Activated CD4-positive, alpha-beta T cell treated with anti-CD3 and anti-CD28 coated beads, Interleukin-2, amount 10 ng/mL, durations not matched to agents 7 days and 5 days (primary cell): ENCODE measurements at places on chromosomes 1 and 21. TPM values are rescaled to one million over a fixed set of nuclear protein-coding genes. Genes with fewer than 3 reads are reported as not detected.

DNA sequence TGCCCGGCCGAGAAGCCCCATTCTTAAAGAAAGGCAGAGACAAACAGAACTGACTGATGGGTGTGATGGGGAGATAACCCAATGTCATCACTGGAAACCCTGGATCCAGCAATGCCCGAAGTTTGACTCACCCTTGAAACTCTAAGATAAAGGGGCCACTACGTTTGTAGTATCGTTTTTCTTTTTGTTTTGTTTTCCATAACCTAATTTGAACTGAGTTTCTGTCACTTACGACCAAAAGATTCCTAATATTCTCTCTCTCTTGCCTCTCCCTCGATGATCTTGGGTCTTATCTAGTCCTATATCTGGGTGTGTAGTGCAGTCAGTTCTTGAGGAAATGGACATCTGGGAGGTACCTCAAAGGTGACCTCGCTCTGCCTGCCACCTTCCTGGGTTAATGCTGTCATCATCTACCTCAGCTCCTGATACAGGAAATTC lies 57.8 kb upstream of the ID3 start:
- no peak overlapping the region for H3K4me3 ChIP-seq
- DNase-seq = no peak
- peaks cover 93% of the 10 kb centered on the region for H3K4me1 ChIP-seq
- H3K36me3 ChIP-seq = peaks cover 12% of the 10 kb centered on the region

DNA sequence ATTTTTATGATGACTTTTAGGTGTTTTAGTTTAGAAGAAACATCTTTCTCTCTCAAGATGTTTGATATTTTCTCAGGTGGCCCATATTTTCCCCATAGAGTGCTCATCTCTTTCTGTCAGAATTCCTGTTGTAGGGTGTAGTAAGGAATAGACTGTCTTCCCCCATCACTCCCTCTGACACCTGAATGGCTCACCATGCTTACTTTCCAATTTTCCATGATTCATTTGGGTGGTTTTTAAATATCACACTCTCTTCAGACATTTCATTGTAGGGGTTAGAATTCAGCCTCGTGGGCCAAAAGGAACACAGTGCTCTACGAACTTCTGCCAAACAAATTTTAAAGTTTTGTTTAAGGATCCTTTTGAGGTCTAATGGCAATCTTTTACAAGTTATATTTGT lies 24.0 kb downstream of the GIPC2 start:
- H3K4me1 ChIP-seq = no peaks in the 10 kb centered on the region
- H3K36me3 ChIP-seq = no peaks in the 10 kb centered on the region
- peaks cover 16% of the 10 kb centered on the region for H3K27me3 ChIP-seq
- H3K27ac ChIP-seq = no peak overlapping the region
- H3K4me3 ChIP-seq = no peak overlapping the region

DNA sequence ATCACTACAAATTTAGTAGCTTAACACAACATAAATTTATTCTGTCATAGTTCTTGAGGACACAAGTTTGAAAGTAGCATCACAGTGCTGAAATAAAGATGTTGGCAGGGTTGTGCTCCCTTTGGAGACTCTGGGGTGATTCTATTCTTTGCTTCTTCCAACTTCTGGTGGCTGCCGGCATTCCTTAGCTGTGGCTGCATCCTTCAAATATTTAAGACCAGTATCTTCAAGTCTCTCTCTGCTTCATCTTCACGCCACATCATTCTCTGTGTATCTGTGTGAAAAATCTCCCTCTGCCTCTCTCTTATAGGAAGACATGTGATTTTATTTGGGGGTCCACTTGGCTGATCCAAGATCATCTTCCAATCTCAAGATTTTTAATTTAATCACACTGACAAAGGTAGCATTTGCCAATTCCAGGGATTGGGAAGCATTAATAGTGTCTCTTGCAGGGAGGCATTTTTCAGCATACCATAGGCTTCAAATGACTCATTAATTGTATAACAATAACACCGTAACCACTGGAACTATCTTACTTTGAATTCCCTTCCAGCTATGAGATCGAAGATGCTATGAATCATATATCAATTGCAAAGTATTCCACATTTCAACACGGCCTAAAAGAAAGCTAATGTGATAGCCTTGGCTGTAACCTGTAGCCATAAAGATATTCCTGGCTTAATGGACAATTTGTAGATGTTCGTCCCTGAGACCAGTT lies 74.6 kb downstream of the DPT start:
- peaks cover 21% of the 10 kb centered on the region for H3K27me3 ChIP-seq
- H3K36me3 ChIP-seq = no peaks in the 10 kb centered on the region
- H3K4me3 ChIP-seq = no peak overlapping the region
- H3K4me1 ChIP-seq = no peaks in the 10 kb centered on the region

DNA sequence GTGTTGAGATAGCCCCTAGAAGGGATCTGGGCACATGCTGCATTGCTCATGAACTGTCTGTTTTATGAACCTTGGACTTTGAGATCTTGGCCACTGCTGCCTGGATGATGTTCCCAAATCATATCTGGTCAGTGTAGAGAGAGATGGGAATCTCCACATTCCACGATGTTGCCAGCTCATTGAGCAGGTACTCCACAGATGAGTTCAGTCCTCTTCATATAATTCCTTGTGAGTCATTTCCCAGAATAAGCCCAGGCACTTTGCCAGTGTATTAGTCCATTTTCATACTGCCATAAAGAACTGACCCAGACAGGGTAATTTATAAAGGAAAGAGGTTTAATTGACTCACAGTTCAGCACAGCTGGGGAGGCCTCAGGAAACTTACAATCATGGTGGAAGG lies 254.0 kb upstream of the RUNX1 start:
- H3K36me3 ChIP-seq = no peaks in the 10 kb centered on the region
- no peaks in the 10 kb centered on the region for H3K27me3 ChIP-seq
- H3K27ac ChIP-seq = no peak overlapping the region
- no peak for DNase-seq
- no peak overlapping the region for H3K4me3 ChIP-seq
- no peaks in the 10 kb centered on the region for H3K4me1 ChIP-seq

DNA sequence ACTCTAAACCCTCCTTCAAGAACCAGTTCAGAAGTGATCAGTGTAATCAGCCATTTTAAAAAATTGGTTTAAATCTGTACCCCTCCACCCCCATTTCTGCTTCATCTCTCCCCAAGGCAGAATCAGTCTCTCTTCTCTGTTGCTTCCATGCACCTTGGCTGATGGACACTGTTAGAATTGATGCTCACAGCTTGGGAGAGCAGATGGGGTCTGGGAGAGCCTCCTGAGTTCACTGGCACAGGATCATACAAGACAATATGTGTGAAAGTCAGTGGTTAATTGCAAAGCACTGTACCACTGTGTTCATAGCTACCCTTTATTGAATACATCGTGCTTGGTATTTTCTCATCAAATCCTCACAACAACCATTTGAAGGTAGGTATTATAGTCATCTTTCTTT lies 140.9 kb downstream of the ROR1 start:
- no peaks in the 10 kb centered on the region for H3K27me3 ChIP-seq
- no peaks in the 10 kb centered on the region for H3K4me1 ChIP-seq
- no peak overlapping the region for H3K4me3 ChIP-seq
- no peak for DNase-seq
- no peak overlapping the region for H3K27ac ChIP-seq
- no peaks in the 10 kb centered on the region for H3K36me3 ChIP-seq

GRCh38 chr1:235929216-235929615 lies 62.5 kb upstream of the LYST start:
- H3K27ac ChIP-seq = no peak overlapping the region
- no peak for DNase-seq
- no peaks in the 10 kb centered on the region for H3K36me3 ChIP-seq
- peaks cover 6% of the 10 kb centered on the region for H3K27me3 ChIP-seq

DNA sequence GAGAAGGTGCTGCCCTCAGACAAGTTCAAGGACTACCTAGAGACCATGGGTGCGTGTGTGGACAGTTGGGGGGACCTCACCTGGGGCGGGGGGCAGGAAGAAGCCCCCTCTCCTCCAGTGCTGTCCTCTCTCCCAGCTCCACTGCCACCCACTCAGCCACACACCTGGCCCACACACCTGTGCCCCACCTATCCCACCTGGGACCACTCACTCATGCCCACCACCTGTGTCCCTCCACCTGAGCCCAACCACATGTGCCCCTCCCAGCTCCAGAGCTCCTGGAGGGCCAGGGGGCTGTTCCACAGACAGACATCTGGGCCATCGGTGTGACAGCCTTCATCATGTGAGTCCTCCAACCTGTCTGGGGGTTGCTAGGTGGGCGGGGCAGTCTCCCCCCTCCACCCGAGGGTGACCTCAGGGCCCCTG lies 29.0 kb downstream of the TRIM11 start:
- peaks cover 9% of the 10 kb centered on the region for H3K4me1 ChIP-seq
- DNase-seq = no peak
- H3K4me3 ChIP-seq = peak overlapping the region; percentile 16

- DNase-seq = no peak
- no peak overlapping the region for H3K27ac ChIP-seq
- H3K36me3 ChIP-seq = peaks cover 2% of the 10 kb centered on the region
- peaks cover 18% of the 10 kb centered on the region for H3K27me3 ChIP-seq
- no peak overlapping the region for H3K4me3 ChIP-seq
Measured at GRCh38 chr1:85090225-85090624, 41.9 kb upstream of the MCOLN3 start.

DNA sequence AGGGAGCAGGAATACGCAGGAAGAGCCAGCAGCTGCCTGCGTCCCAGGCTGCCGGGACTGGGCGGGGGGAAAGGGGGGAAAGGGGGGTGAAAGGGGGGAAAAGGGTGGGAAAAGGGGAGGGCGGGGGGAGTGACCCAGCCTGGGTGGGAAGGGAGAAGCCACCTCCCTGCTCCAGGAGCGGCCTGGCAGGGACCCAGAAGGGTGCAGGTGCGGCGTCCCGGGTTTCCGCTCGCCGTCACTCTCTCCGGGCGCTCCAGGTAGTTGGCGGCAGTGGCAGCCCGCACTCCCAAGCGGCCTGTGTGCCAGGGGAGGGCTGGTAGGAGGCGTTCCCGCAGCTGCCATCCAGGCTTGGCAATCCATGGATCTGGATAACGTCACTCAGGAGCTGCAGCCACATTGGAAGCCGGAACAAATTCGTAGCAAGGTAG lies 141.0 kb upstream of the NGF start:
- no peaks in the 10 kb centered on the region for H3K36me3 ChIP-seq
- no peaks in the 10 kb centered on the region for H3K27me3 ChIP-seq
- DNase-seq = no peak
- no peaks in the 10 kb centered on the region for H3K4me1 ChIP-seq
- H3K27ac ChIP-seq = no peak overlapping the region

MED8 gene
- 30.2 TPM for total RNA-seq
